Esophagus muscularis mucosa (tissue), 4 donors: ENCODE measurements at places on chromosomes 1 and 21.

DNA sequence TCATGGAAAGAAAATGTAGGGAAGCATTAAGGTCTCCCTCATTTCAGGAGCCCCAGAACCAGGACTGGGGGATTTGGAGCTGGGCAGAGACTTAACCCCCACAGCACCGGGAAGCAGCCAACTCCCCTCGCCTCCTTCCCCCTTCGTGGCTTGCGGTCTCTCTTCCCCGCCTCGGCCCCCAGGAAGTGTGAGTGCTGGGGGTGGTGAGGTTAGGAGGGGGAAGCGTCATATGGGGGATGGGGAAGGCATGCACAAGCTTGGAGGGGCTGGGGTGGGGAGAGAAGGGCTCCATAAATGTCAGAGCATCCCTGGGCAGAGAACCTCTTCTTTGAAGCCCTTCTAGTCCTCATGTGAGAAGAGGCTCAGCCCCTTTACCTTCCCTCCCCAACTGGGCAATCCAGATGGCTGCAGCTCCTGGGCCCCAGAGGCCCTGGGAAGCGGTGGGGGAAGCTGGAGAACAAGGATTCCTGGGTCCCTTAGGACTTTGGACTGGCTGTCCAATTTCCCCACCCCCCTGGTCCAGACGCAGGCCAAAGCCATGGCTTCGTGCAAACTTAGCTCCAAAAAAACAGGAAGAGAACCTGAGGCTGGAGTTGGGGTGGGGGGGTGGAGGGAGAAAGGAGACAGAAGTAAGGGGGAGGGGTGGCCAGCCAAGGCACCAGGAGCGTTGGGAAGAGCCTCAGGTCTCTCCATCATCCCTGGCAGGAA lies 7.8 kb downstream of the ZBTB7B start:
- DNase-seq = no peak

GRCh38 chr1:175073061-175073460 lies 5.4 kb downstream of the TNN start:
- DNase-seq = peak; percentile 72

DNA sequence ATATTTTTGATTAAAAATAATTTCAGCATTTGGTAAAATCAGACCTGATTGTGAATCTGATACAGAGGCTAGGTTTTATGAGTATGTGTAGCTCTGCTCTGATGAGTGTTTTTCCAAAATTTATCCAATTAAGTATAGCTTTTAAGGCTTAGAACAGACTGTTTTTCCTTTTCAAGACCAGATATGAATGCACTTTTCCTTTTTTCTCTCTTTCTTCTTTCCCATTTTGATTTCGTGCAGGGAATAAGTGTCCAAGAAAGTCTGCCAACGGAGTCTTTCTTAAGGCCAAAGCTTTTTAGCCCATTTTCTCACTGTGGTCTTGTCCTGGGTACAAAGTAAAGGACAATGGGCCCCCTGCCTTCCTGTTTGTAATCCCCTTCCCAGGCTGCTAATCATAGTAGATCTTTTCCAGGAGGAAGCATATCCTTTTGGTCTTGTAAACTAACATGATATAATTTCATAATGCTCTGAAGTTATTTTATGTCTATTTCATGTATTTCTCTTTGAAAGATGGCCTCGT lies 2.9 kb downstream of the KIF1B start:
- DNase-seq = no peak

GRCh38 chr1:67338642-67339041 lies 31.0 kb downstream of the IL12RB2 start:
- DNase-seq = no peak

- no peak for DNase-seq
Observed at GRCh38 chr1:89724369-89725010, 91.6 kb downstream of the LRRC8C start.

- DNase-seq = no peak
Observed at GRCh38 chr1:233843525-233844204, 60.8 kb upstream of the SLC35F3 start.

GRCh38 chr1:237235091-237235490 lies 193.1 kb downstream of the RYR2 start:
- DNase-seq = no peak

DNA sequence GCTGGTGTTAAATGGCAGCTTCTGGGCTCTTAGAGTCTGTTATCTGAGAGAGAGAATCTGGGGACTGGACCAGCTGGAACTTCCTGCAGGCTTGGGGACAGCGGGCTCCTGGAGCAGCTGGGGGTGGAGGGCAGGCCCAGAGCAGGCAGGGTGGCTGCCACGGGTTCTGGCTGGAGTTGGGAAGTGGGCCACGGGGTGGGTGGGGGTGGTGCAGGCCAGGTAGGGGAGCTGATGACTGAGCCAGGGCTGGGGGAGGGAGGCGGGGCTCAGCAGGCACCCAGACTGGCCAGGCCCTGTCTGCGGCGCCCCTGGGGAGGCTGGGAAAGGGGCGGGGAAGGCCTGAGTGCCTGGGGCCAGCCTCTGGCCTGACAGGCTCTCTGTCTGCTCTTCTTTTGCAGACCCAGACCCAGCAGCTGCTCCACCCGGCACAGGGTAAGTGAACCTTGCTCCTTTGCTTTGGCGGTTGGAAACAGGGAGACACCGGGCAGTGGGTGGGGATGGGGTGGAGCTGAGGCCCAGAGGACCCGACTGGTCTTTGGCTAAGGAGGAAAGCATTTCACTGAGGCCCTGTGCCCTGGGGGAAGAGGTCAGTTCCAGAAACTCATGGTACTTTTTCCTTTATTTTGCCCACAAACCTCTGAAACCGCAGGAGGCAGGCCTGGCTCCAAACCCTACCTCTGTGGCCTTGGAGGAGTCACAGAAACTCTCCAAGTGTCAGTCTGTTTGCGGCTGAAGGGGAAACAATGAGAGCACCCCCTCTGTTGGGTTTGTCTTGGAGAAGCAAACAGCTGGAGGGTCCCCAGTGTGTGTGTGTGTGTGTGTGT lies 48.8 kb downstream of the ARHGEF10L start:
- no peak for DNase-seq

- no peak for DNase-seq
Observed at GRCh38 chr1:117171900-117172511, 38.7 kb downstream of the VTCN1 start.

DNA sequence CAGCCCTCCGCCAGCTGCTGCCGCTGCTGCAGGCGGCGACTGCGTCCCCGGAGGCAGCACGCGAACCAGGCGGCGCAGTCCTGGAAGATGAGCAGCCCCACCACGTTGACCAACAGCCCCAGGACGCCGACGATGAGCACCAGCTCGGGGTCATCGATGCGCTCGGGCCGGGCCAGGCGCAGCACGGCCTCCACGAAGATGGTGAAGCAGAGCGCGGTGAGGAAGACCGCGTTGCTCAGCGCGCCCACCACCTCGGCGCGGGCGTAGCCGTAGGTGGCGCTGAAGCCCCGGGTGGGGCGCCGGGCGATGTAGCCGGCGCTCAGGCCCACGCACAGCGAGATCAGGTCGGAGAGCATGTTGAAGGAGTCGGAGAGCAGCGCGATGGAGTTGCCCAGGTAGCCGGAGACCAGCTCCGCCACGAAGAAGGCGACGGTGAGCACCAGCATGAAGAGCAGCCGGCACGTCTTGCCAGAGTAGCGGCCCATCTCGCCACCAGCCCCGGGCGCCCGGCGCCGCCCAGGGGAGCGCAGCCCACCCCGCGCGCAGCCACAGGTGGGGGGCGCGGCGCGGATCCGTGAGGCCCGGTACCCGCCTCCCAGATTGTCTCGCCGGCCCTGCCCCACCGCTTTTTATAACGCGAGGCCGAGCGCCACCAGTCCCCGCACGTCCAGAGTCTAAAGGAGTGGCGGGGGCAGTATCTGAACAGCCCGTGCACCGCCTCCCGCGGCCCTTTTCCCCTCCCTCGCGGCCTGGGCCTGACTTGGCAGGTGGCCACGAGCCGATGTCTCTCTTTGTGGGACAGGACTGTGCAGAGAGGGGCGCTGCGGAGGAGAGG lies at the start of gene SLC30A10:
Gene SLC30A10 (minus strand): TSS at position 602 of the 835 bp plus-strand sequence. CDS start 117 bp downstream, at position 485.
- peak; percentile 83 for DNase-seq

DNA sequence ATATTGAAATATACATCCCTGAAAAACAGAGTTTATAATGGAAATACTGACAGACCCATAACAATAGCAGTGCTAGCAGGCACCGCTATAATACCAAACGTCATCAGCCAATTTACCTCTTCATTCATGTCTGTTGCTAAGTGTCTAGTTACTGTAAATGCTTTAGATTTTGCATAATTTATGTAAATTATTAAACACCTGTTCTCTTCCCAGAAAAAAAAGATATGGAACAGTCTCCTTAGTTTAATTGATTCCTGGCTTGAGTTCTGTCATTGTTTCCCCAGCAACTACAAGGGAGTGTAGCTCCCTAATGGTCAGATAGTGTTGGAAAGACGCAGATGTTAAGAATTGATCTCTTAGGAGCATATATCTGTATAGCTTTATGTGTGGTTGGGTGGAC lies 817.9 kb upstream of the ADGRL2 start:
- no peak for DNase-seq

- DNase-seq = no peak
Observed at GRCh38 chr1:87980494-87980893, 651.8 kb downstream of the LMO4 start.

- no peak for DNase-seq
Observed at GRCh38 chr1:48469616-48470480, 2.2 kb downstream of the SPATA6 start.

DNA sequence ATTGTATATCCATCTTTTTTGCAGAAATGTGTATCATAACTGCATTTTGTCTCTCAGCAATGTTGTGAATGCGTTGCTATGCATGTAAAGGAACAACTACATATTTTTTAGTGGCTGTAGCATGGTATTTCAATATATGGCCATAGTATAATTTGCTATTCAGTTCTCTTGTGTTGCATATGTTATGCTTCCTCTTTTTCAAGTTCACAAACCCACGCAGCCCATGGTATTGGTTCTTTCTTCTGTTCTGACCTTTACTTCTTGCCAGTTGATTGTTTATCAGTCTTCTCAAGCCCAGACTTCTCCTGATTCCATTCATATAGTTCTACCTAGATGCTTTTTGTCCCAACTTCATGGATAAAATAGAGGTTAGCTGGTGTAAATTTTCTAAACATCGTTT lies 6.1 kb downstream of the SLC22A15 start:
- no peak for DNase-seq

DNA sequence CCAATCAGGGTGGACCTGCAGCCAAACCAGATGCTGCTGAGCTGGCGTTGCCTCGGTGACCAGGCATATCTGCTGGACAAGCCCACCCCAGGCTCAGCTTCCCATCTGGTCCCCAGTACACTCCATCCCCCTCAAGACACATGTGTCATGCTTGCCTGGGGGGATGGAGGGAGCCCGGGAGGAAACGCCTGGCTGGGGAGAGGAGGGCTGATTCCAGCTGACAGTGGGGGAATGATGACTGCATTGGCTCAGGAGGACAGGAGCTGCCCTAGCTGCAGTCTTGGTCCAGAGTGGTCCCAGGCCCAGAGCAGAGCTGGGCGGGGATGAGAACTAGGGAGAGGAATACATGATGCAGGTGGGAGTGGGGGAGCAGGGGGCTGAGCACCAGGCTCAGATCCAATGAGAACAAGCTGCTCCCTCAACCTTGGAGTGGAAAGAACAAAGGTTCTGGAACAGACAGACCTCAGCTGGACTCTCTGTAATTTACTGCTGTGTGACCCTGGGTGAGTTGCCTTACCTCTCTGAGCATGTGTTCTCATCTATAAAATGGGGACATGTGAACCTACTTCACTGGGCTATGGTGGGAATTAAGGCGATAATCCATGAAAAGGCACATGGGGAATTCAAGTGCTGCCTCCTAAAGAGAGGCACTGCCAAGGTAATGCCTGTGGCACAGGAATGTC lies 23.1 kb upstream of the ECE1 start:
- no peak for DNase-seq

DNA sequence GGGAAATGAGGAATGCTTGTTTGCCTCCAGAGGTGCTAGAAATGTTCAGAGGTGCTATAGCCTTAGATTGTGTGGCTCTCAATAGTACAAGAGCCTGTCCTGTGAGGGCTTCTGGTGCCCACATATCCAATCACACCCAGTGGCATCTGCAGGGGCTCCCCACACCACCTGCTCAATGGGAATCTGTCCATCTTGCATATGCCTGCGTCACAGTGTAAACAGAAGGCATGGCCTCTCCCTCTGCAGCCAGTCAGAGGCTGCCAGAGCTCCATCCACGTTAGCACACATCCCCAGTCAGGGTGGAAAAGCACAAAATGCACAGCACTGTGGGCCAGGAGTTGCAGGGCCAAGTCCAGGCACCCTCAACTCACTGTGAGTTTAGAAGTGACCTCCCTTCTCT lies 113.6 kb upstream of the GRIK3 start:
- DNase-seq = peak; percentile 78

DNA sequence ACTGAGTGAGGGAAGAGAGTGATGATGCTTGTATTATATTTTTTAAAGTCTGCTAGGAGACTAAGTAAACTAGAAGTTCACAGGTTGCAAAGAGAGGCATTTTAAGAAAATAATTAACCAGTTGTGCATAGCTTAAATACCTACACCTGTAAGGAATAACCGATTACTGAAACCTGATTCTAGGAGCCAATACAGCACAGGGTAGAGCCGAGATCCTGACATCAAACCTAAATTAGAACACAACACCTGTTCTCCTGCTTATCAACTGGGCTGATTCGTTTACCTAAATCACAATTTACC lies 54.8 kb downstream of the EPRS1 start:
- no peak for DNase-seq

- DNase-seq = no peak
Observed at GRCh38 chr1:181114574-181115367, 26.3 kb downstream of the IER5 start.

DNA sequence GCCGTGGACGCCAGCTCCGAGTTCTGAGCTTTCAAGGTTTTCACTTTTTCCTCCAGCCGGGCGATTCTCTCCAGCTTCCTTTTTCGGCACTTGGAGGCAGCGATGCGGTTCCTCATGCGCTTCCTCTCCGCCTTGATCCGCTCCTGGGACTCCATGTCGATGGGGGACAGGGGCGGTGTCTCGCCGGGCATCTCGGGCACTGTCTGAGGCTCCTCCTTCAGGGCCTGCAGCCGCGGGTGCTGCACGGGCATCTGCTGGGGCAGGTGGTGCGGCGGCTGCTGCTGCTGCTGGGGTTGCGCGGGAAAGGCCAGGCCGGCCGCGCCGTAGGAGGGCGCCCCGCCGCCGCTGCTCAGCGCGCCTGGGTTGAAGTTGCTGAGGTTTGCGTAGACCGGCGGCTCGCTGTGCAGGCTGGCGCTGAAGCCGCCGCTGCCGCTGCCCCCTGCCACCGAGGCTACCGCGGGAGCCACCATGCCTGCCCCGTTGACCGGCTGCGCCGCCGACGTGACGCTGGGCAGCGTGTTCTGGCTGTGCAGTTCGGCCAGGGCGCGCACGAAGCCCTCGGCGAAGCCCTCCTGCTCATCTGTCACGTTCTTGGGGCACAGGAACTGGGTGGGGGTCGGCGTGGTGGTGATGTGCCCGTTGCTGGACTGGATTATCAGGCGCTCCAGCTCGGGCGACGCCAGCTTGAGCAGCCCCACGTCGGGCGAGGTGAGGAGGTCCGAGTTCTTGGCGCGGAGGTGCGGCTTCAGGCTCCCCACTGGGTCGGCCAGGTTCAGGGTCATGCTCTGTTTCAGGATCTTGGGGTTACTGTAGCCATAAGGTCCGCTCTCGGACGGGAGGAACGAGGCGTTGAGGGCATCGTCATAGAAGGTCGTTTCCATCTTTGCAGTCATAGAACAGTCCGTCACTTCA lies 1.4 kb downstream of the JUN start:
- peak; percentile 94 for DNase-seq

- DNase-seq = no peak
Observed at GRCh38 chr1:238370599-238370998, 479.9 kb upstream of the ZP4 start.
